ENCODE measurements at places on chromosomes 13 and 19.
A peak's percentile ranks its signal among the peaks of the same experiment; 100 is the strongest.

- DNase-seq, result no peak
Measured at GRCh38 chr13:70630247-70630646, 522.0 kb upstream of the KLHL1 start.

GRCh38 chr13:65913173-65913572, 1317.0 kb downstream of the PCDH9 start:
- DNase-seq, result peak; percentile 73

DNA sequence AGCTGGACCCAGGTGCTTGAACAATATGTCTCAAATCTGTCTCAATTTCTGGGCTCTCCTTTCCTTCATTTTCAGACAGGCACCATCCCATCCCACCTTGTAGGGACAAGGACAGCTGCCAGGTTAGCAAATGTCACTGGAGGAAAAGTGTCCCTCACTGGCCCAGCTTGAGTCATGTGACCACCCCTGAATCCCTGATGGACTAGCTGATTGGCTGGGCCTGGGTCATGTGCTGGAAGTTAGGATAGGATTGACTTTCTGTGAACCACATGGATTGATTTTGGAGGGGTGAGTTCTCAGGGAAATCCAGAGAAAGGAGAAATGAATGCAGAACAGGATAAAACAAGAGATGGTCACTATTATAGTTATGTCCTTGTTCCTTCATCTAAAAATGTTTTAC, 28.2 kb upstream of the FXYD3 start:
- DNase-seq, result no peak

- no peak for DNase-seq
Measured at GRCh38 chr13:20370815-20371421, 138.8 kb upstream of the GJB6 start.

GRCh38 chr13:23805821-23806220, 83.4 kb downstream of the MIPEP start:
- DNase-seq, result no peak

- DNase-seq, result no peak
Measured at GRCh38 chr13:113322043-113322461, 25.0 kb downstream of the LAMP1 start.

- no peak for DNase-seq
Measured at GRCh38 chr13:88919970-88920628, 1248.9 kb downstream of the SLITRK5 start.

DNA sequence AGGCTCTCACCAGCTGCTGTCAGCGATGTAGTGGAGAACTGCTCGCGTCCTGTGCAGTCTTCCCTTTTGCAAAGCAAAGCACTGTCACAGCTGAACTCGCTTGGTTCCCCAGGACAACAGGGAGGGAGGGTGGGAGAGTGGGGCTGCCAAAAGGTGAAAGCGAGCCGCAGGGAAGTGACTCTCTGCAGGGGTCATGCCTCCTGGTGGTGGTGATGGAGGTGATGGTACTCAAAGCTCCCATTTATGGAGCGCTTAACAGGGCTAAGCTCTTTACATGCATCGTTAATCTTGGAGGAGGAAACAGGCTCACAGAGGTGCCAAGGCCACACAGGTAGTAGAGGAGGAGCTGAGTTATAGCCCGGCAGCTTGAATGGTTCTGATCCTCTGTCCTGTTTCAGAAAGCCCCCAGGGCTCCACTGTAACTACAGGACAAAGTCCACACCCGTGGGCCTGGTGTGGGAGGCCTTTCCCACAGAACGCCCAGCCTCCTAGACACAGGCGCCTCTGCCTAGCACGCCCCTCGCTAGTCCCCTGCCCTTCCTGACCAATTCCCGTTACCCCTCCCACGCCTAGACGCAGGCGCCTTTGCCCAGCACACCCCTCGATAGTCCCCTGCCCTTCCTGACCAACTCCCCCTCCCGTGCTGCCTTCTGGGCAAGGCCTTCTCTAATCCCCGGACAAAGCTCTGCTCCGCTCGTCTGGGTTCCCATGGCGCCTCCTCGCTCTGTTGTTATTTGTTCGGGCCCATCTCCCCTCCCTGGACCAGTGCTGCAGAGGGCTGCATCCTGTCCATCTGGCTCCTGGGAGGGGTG, 10.7 kb downstream of the PPP1R37 start:
- no peak for DNase-seq

GRCh38 chr19:48795685-48796070, 15.2 kb downstream of the BCAT2 start:
- no peak for DNase-seq

- DNase-seq, result no peak
Measured at GRCh38 chr19:14369399-14370168, 11.7 kb upstream of the ADGRE5 start.

DNA sequence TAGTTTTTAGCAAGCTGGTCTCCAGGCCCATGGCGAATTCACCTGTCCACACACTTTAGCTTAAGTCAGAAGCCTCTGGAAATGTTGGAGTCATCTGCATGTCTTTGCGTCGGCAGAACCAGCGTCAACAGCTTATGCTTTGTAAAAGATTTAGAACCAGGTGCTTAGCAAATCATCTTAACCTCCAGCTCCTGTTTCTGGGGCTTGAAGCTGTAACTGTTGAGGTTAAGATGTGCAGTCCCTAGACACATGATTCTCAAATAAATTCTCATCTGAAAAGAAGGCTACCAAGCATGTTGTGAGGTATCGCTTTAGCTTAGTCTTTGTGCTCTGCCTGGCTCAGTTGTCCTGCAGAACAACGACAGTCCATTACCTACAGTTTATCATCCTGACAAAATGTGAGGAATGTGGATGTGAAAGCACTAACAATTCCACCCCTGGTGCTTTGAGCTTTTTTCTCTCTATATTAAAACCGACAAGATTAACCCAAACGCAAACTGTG, 4.4 kb downstream of the EFNB2 start:
- peak; percentile 37 for DNase-seq

Data from RKO (cell line).